ENCODE measurements at places on chromosomes 6 and 20.

GRCh38 chr20:49612127-49612738 is 44.3 kb upstream of the PTGIS start:
- no peak for DNase-seq

GRCh38 chr20:58524814-58525213 is 9.6 kb upstream of the APCDD1L start:
- no peak for DNase-seq

DNA sequence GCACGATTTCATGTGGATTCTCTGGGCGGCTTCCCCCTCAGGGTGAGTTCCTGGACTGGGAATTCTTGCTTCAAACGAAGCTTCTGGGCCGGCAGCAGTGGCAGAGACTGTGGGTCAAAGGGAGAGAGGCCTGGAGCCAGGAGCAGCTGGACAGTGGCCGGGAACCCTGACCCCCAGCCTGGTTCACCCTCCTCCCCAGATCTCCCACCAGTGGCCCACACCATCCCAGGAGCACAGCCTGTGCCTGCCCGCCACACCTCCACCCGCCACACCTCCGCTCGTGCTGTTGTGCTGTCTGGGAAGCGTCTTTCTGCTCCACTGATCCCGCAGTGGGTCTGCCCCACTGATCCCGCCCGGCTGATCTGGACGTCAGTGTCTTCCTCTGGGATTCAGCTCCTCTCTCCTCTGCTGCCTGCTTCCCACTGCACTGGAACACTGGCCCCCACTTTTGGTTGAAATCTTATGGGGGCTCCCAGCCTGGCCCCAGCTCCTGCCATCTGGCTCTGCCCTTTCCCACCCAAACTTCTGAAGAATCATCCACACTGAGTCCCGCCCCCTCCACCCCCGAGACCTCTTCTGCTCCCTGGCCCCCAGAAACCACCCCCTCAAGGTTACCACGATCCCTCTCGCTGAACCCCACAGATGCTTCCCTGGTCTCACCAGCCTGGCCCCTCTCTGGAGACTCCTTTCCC is 9.8 kb downstream of the ZBP1 start:
- DNase-seq: no peak

DNA sequence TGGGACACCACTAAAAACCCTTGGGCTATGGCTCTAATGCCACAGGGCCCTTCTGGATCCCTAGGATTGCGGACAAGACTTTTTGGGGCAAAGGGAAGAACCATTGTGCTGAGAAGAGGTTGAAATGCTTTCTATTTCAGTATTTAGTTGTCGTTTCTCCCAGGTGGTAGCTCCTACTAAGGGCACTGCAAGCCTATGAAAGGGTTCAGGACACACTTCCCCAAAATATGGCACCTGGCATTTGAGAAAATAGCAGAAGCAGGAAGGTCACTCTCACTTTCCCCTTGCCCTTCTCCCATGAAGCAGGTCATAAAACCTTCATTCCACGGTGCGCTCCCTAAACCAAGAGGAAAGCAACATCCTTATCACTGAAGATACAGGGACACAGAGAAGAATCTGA is 125.4 kb upstream of the GPR6 start:
- DNase-seq: no peak

GRCh38 chr6:168527451-168528210 is 86.6 kb downstream of the SMOC2 start:
- no peak for DNase-seq

- peak; percentile 32 for DNase-seq
These were observed 6.8 kb upstream of the USP49 start for GRCh38 chr6:41901882-41902519.

GRCh38 chr6:117483645-117484016 is 1.2 kb downstream of the DCBLD1 start:
- DNase-seq: peak; percentile 31

DNA sequence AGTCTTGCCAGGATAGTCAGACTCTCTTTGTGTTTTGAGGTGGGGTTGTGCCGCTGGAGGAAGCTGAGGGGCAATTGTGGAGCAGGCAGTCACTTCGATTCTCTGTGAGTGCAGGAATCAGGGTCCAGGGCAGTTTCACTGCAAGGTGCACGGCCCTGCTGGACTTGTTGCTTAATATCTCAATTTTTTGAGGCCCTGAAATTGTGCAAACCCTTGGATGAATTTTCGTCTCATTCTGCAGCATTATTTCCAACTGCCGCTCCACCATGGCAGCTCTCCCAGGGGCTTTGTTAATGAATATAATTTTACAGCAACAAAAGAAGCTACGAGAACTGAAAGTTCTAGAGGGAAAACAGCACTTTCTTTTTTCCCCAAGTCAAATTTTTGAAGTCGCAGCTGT is 531.9 kb downstream of the QKI start:
- no peak for DNase-seq

- no peak for DNase-seq
These were observed 119.5 kb downstream of the SCAF8 start for GRCh38 chr6:154852687-154853086.

DNA sequence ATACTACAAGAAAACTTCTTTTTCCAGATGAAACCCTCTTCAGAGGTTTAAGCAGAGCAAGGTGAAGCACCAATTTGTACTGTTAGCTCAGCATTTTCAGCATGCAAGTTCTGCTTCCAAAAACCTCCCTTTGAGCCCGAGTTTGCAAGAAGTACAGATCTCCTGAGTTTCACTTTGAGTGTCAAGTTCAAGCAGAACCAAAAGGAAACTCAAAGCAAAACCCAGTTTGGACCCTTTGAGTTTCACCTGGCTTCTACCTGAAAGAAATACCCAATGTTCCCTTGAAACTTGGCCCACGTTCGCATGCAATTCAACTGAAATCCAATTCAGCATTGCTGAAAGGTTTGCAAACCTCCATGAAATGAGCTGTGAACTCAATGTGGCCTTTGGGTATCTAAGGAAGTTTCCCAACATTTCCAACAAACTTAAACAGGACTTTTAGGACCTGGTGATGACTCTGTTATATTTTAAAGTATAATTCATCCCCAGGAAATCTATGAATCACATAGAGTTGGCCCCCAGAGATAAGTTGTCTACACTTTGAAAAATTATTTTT is 62.9 kb upstream of the HBS1L start:
- no peak for DNase-seq

DNA sequence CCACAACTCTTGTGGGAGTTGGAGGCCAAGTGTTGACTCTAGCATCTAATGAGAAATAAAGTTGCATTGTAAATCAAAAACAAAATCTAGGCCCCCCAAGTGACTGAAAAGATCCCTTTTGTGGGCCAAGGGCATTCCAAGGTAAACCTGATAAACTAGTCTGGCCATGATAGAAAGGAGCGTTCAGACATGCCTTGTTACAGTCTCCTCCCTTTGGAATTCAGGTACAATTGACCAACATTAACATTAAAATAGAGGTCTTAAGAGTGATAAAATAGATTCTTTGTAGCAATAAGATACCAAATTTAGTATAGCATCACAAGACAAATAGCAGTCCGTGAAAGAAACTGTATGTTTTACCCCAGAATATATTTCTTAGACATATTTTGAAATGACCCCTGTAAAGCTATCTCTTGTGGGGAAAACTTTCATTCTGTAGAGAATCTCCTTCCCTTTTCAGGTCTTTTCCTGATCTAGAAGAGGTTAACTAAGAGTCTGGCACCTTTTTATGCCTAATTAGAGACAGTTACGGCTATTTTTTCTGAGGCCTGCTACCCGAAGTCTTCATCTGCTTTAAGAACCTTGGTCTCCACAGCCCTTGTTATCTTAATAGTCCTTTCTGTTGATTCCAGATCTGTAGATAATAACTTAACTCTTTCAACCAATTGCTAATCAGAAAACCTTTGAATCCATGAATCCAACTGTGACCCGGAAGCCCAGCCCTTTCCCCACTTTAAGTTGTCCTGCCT is 495.4 kb upstream of the MMS22L start:
- no peak for DNase-seq

GRCh38 chr6:157381631-157382621 is 936 bp downstream of the ZDHHC14 start:
- no peak for DNase-seq

DNA sequence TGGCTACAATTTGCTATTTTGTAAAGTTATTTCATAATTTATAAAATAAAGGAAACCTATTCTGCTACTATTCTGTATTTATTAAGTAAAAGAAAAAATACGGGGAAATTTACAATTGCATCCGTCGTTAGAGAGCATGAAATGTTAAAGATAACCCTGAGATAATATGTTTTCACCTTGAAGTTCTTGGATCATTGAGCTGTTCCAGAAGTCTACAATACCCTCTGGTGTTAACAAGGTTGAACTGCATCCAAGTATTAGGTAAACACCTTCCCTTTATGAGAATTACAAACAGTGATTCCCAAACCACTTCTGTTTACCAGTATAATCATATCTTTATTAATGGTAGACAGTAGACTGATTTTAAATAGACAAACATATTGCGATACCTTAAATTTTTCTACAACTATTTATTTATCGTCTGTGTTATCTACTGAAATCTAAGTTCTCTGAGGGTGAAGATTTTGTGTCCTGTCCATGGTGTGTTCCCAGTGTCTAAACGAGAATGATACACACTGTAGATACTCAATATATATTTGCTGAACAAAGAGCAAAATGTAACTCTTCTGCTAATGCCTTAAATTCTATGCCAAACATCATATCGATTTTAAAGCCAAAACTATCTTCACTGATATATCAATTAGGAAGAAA is 28.2 kb downstream of the TBC1D32 start:
- DNase-seq: no peak

DNA sequence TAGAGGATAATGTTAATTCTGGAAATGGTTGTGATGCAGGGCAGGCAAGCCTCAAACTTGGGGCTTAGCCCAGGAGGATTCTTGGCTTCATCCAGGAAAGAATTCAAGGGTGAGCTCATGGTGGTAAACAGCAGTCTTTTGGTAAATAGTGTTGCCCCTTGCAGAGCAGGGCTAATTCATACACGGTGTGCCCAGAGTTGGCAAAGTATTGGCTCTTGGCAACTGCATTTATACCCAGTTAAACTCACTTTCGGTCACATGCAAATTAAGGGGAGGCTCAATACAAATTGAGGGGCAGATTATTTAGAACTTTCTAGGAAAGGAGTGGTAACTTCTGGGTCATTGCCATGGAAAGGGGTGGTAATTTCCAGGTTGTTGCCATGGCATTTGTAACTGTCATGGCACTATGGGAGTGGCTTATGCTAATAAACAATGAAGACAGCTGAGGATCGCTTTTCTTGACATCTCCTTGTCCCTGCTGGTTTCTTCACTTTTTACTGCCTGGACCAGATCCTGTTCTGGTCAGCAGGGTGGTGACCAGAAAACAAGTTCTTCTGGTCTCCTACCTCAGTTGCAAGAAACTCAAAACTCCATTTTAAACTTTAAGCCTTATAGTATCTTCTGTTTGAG is 3.9 kb upstream of the OTOR start:
- no peak for DNase-seq

DNA sequence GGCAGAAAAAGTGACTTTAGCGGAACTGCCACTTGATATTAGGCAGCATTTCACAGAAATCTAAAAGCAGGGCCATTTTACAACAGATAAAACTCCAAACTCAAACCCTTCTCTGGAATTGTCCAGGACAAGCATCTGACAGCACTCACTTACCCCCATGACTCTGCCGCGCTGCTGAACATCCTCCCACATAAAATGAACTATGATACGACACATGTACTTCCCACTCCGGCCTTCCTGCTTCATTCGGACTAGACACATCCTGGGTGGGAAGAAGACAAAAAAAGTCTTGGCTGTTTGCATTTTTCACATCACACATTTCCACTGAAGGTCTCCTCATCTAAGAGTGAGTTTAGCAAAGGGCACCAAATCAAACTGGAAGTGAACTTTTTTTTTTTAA is 54.8 kb upstream of the FAM83C start:
- no peak for DNase-seq

- DNase-seq: no peak
These were observed 63.4 kb upstream of the MPC1 start for GRCh38 chr6:166446146-166446545.

- no peak for DNase-seq
These were observed 29.8 kb downstream of the TGM2 start for GRCh38 chr20:38135271-38135650.

DNA sequence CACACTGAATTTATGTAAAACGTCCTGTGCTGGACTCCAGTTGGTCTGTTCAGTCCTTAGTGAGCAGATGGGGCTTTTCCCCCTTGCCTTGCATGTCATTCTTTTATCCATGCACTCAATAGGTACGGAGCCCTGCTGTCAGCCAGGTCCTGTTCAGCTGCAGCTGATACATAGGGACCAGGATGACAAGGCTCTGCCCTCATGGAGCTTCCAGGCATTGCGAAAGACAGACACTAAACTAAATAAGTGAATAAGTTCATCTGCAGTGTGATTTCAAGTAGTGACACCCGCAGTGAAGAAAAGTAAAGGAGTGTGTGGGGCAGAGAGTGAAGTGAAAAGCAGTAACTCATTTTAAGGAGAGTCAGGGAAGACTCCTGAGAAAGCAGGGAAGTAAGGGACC is 324.2 kb downstream of the NRN1 start:
- no peak for DNase-seq

DNA sequence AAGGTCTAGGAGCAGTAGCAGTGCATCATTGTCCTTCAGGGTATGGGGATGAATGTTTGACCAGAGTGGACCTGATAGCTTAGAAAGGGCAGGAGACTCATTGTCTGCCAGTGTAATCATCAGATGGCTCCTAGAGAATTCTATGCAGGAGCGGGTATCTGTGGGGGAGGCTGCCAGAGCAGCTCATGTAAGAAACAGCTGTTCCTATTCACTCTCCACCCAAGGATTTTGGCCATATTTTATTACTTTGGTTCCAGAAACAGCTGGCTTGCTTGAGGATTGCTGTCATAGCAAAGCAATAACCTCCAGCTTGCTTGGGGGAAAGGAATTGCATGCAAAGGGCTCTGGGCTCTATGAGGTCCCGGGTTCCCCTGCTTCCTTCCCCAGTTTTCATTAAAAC is 44.1 kb downstream of the RALY start:
- DNase-seq: no peak

DNA sequence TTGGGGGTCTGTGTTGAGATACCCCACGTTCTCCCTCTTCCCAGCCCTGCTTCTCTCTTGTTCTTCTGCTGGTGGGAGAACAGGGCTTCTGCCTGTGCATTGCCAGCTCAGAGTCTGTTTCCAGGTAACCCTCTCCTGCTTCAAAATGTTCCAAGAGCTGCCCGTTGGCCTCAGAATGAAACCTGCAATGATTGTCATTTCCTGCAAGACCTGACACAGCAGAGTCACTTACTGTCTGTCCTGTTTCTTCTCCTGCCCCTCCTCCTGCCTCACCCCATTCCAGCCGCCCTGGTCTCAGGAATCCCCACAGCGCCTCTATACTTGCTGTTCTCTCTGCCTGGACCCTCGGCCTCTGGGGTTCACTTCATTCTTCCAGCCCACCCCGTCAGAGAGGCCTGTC is 81.4 kb upstream of the ARID1B start:
- DNase-seq: no peak

GRCh38 chr6:70557998-70558397 is 8.7 kb upstream of the SDHAF4 start:
- DNase-seq: no peak
